ENCODE measurements at places on chromosomes 12 and 14.
A peak's percentile ranks its signal among the peaks of the same experiment; 100 is the strongest.

- DNase-seq = peak; percentile 84
Observed at GRCh38 chr12:28172434-28173030, 17.7 kb upstream of the CCDC91 start.

DNA sequence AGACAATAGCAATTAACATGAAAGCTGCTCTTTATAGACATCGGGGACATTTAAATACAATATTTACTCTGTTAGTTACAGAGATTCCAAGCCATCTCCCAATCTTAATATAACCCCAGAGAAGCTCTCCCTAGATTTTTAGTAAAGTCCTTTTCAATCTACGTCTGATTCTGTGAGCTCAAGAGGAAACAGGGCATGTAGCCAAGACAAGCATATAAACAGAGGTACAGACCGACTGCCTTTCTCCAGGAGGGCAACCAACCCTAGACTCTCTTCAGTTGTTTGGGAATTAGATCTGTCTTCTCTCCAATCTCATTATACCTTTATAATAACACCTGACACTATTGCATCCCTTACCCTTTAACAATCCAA, 57.4 kb downstream of the TMTC1 start:
- DNase-seq = no peak

DNA sequence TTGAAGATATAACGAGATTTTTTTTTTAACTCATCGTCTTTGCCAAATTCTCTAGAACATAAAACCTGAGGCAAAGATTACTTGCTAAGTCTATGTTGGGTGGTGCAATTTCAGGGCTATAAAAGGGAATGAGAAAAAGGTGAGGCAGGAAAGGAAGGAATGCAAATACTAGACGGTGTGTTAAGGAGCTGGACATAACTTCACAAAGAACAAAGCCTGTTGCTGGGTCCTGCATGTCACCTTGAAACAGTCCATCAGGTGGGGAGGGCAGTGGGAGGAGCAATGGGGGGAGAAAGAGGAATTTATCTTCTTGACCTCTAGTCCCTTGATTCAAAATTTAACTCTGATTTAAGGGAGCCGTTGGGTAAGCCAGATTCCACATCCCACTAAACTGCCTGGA, 16.1 kb upstream of the DUSP6 start:
- no peak for DNase-seq

GRCh38 chr14:23433457-23433856, 2.0 kb downstream of the MYH7 start:
- no peak for DNase-seq

GRCh38 chr12:17197971-17198370, 592.0 kb upstream of the LMO3 start:
- no peak for DNase-seq

GRCh38 chr14:21090940-21091663, 7.4 kb downstream of the ZNF219 start:
- DNase-seq = no peak

GRCh38 chr14:102644523-102644922, 52.1 kb downstream of the RCOR1 start:
- DNase-seq = no peak

GRCh38 chr12:57726151-57726883, 12.2 kb downstream of the AGAP2 start:
- peak; percentile 82 for DNase-seq

DNA sequence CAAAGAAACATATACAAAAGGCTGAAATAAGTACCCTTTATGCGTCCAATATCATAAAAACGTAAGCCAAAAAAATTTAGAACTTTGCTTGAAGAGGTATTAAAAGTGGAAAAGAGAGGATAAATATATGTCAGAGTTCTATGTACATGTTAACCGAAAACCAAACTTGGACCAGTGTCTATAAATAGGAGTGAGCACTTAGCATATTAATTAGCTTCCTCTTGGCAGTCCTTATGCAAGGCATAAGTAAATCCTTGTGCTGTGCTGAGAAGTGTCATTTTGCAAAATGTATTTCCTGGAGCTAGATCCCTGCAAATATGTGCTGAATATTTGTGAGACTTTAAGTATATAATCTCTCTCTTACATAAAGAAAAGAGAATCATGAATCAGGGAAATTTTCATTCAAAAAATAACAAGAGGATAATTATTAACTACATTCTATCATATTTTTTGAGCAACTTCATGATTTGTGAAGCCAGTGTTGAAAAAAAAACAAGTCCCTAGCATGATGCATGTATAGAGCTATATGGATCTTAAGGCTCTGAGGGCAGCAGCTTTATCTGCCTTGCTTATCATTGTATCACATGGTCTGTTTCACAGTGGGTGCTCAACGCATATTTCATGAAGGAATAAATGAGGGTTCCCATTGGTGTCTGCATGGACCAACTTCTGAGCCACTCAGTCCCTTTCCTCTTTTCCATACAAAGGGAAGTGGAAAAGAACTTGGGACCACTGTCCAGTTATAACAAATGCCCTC, 326.1 kb downstream of the PDZRN4 start:
- DNase-seq = no peak

- DNase-seq = no peak
Observed at GRCh38 chr14:100569734-100570286, 17.4 kb downstream of the BEGAIN start.

DNA sequence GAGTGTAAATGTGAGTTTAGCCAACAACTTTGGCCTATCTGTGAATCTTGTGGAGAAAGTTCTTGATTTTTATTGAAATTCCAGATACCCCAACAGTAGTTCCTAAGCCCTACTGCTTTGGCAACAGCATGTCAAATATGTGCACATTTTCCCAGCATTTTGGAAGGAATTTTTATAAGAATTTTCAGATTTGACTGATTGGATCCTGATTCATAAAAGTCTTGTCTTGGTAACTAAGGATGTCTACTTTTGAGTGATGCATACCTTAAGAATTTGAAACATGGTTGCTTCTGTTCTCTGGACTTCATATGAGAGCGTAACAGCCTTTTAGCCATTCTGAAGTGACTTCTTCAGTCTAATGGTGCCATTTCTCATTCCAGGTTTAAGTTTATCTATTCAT, 106.7 kb downstream of the ANO4 start:
- no peak for DNase-seq

GRCh38 chr12:44235674-44236073, 399.8 kb downstream of the TMEM117 start:
- no peak for DNase-seq
